Inflammatory macrophage treated with lipopolysaccharide for 4 hours (primary cell): ENCODE measurements at places on chromosomes 4 and X.
A peak's percentile ranks its signal among the peaks of the same experiment; 100 is the strongest.

- DNase-seq, result no peak
Observed at GRCh38 chr4:55838356-55838755, 15.1 kb upstream of the EXOC1 start.

DNA sequence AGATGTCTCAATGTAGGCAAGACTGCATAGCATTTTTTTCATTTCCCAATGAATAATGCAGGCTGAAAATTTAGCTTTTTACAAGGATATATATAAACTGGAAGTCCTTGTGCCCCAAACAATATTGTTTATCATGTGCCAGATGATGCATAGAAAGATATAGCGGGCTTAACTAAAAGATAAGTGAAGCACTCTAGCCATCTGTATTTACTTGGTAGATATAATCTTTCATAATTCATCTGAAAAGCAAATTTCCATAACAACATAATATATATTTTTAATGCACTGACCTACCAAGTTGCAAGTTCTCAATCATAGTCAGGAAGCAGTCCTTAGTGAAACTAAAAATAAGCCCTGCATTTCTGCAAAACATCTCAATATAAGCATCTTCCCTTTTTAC lies 653.3 kb downstream of the NLGN4X start:
- no peak for DNase-seq

GRCh38 chr4:71254451-71255012 lies 84.3 kb upstream of the SLC4A4 start:
- DNase-seq, result no peak

GRCh38 chr4:163274861-163275260 lies 57.5 kb downstream of the NPY1R start:
- DNase-seq, result no peak

DNA sequence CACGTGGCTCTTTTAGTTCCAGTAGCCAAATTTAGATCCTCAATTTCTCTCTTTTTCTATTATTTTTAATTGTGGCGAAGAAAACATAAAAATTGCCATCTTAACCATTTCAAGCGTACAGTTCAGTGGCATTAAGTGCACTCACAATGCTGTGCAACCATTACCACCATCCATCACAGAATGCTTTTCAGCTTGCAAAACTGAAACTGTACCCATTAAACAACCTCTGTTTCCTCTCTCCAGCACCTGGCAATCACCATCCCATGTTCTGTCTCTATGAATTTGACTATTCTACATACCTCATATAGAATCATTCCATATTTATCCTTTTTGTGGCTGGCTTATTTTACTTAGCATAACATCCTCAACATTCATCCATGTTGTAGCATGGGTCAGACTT lies 74.9 kb downstream of the METTL14 start:
- no peak for DNase-seq

- no peak for DNase-seq
Observed at GRCh38 chr4:130486186-130486585, 1390.2 kb downstream of the C4orf33 start.

GRCh38 chr4:147864607-147865006 lies 132.7 kb downstream of the ARHGAP10 start:
- no peak for DNase-seq

DNA sequence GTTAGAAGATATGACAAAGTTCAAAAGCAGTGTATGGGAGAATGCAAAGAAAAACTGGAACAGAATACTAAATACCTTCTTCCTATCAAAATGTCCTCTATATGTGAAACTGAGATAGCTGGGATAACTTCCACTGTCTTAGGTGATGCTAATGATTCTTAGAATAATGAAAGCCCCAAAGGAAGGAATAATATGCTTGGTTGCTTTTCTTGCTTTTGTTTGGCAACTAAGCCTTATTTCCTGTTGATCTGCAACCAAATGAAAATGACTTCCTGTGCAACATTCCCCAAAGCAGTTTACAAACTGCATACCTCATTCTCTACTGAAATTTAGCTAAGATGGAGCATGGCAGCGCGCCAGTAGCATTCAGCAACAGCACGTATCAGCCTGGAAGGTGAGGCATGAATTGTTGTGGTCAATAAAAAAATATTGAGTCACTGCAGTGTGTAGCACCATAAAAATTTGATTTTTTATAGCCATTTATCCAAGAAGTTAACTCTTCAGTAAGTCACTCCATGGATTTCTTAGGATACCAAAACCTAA lies 18.7 kb downstream of the NDNF start:
- DNase-seq, result no peak

DNA sequence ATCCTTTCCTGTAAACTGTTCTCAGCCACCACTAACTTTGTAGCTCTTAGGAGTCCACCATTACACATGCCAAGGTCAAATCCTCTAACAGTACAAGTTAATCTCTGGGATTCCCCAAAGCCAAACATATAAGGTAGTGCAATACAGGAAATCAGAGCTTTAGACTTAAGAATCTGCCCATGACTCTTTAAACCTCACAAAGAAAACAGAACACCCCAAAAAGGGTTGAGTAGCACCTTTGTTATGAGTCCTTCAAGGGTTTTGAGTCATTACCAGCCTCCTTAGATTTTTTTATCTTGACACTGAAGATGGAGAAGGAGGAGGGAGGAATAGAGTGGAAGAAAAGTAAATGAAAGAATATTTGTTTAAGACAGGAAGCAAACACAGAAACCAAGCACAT lies 243.9 kb upstream of the SPANXN1 start:
- no peak for DNase-seq

DNA sequence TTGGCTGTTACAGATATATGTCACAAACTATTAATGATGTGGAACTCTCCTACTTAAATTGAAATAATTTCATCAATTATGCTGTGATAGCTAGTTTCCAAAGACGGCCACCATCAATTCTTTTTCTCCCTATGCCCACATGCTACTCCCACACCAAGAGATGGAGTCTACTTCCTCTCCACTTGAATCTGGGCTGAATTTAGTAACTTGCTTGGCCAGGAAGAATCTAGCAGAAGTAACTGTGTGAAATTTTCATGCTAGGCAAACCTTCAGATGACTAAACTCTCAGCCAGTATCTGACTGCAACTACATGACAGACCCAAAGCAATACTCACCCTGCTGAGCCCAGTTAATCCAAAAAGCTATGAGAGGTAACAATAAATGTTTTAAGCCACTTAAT lies 3.2 kb downstream of the SEPSECS start:
- peak; percentile 76 for DNase-seq

GRCh38 chrX:49029876-49030275 lies 13.3 kb downstream of the TFE3 start:
- no peak for DNase-seq

GRCh38 chr4:88814043-88814617 lies 116.5 kb upstream of the NAP1L5 start:
- DNase-seq, result no peak

DNA sequence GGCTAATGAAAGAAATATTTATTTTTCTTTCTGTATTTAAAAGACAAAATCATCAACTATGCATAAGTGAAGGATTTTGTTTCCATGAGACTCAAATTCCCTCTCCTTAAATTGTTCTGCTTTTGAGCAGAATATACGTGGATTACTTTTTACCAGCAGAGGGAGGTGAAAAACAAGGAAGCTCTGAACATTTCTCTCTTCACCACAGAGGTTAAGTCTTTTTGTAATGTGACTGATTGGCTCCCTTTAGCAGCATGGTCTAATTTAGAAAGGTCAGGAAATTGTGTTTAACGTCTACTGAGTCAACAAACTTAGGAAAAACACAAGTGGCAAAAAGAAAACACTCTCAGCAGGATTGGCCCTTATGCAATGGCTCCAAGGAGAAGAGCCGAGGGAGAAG lies 55.1 kb upstream of the F9 start:
- DNase-seq, result no peak

DNA sequence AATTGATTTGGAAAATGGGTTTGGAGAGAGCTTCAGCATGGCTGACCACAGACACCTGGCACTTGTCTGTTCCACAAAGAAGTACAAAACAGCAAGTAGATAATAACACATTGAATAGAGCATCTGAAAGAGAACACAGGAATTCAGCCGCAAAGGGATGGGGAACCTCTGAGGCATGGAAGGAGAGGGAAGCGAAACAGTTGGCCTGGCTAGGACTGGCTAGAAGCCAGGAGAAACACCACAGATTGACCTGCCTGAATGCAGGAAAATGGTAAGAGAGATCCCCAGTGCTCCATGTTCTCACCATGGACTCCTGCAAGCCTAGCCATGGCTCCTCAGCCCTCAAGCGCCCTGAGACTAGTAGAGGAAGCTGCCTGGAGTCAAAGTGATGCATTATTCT lies 169.7 kb upstream of the SH3RF1 start:
- peak; percentile 3 for DNase-seq

DNA sequence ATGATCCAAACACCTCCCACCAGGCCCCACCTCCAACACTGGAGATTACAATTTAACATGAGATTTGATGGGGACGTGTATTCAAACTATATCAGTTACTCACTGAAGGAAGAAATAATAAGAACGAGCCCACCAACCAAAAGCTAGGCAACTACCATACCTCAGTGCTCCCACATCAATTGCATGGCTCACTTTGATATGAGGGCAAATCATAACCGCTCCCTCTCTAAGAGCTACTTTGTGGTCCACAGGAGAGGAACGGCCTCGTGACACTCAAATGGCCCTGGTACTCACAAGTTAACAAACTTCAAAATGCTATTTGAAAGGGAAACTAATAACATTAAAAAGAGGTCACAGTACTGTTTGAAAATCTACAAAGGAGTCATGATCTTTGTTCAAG lies 170.7 kb upstream of the SLC7A11 start:
- DNase-seq, result no peak

DNA sequence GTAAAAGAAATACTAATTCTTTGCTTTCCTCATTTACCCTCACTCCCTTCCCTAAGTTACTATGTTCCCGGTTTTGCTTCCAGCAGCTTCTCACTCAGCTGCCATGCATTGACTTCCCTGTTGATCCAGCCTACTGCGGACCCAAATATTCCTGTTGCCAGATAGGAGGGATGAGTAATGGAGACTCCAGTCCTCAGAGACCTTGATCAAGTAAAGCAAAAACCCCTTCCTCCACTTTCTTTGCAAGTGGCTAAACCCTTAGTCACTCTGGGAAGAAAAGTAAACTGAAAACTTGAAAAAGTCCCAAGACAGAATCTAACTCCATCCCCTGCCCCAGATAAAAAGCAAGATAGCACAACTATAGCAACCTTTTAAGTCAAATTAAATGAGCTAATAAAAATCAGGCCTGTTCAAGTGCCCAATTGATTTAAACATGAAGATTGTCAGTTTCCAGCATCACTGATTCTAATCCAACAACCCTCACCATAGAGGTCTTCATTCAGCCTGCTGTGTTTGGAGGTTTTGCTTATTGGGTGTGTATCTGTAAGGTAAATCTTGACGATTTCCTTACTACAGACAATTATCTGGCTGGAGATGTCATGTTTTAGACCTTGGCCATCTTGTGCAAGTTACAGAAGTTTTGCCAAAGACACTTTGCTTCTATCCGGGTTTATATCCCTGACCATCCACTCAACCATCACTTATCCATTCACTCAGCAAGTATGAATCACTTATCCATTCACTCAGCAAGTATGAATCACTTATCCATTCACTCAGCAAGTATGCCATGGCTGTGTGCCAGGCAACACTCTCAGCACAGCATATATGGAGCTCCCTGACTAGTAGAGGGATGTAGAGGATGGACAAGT lies 17.6 kb downstream of the FGFBP1 start:
- no peak for DNase-seq

- DNase-seq, result no peak
Observed at GRCh38 chrX:12325171-12325570, 186.9 kb downstream of the FRMPD4 start.

DNA sequence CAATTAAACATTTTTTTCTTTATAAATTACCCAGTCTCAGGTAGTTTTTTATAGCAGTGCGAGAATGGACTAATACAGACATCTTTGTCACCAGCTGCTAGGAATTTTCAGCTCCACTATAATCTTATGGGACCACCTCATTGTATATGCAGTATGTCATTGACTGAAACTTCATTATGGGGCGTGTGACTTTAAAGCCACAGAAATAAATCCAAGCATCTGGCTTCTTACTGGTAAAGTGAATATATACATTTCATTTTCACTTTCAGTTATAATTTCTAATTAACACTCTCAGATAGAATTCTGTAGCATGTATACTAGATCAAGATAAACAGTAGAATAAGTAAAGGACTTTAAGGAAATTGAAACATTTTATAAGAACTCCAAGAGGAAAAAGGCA lies 21.9 kb downstream of the IL15 start:
- peak; percentile 39 for DNase-seq

GRCh38 chrX:98795636-98796035 lies 1614.4 kb downstream of the PCDH19 start:
- no peak for DNase-seq

GRCh38 chr4:140834839-140835495 lies 78.8 kb upstream of the TBC1D9 start:
- peak; percentile 19 for DNase-seq

DNA sequence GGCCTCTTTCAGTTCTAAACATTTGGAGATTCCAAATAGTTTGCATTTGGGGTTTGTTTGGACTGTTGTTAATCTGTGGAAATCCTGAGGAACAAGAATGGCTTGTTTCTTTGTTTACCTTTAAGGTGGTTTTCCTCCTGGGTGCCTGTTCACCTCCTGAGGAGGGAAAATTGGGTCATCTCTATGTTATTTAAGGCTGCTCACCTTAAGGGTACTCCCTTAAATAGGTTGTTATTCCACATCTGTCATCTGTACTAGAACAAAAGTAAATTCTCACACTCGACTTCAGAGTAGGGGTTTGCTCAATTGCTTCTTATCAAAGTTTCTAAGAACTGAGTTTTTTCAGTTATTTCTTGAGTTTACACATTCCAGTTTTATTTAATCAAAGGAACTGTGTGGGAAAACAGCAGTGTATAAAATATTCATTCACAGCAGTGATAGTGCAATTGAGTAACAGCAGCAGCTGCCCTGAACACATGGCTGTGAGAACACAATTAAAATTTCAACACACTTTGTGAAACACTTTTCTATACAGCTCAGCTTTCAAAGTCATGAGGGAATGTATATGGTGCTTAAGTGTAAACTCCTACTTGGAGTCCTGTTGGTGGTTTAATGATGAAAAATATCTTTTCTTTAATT lies 238.5 kb upstream of the PGRMC2 start:
- DNase-seq, result peak; percentile 86

GRCh38 chr4:186161138-186161537 lies 30.2 kb upstream of the CYP4V2 start:
- no peak for DNase-seq

- DNase-seq, result no peak
Observed at GRCh38 chrX:153342762-153343558, 9.0 kb downstream of the ZNF275 start.

GRCh38 chrX:136827026-136827425 lies 46.3 kb upstream of the ARHGEF6 start:
- DNase-seq, result no peak

DNA sequence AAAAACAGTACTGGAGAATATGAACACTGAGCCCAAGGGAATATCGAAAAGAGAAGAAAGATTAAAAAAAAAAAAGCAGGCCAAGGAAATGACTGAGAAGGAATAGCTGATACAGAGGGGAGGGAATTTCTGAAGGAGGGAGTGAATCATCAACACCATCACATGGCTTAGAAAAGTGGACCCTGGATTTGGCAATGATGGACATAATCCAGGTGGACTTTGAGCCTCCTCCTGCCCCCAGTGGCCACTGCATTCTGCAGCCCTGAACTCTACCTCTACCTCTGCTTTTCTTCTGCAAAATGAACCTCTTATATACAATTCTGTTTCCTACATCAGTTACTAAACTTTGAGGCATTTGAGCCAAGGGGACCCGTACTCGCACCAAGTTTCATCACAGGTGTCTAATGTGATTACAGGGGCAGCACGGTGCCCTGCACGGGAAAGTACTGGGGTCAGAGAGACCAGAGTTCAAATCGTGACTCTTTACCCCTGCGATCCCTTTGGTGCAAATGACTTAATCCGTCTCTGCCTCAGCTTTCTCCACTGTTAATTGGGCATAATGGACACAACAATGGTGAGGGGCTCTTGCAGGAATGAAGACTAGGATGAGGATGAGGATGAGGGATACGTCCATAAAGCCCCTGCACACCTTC lies 1.1 kb downstream of the OCIAD2 start:
- no peak for DNase-seq
